ENCODE measurements at places on chromosomes 5 and 9.

GRCh38 chr9:105431424-105432246, 16.2 kb upstream of the FSD1L start:
- DNase-seq = no peak

- DNase-seq = peak; percentile 82
These were observed 18.0 kb downstream of the MGAT1 start for GRCh38 chr5:180784497-180785097.

DNA sequence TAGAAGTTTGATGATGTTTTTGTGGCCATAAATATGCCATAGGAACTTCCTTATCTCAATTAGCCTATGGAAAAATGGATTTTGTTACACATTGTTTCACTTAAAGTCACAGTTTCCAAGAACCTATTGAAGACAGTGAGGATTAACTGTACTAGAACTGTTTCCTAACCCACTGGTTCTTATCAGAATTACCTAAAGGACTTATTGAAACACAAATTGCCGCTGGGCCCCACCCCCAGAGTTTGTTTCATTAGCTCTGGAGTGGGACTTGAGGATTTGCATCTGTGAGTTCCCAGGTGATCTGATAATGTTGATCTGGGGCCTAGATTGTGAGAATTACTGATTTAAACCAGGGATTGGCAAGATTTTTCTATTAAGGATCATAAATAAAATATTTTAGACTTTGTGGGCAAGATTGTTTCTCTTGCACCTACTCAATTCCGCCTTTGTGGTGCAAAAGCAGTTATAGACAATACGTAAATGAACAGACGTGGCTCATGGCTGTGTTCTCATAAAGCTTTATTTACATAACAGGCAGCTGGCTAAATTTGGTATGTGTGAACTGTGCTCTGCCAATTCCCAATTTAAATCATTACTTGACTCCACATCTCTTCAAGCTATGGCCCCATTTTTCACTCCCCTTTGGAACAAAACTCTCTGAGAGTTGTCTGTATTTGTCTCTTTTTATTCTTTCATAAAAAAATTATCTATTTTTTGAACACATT, 9.3 kb downstream of the JAK2 start:
- no peak for DNase-seq

- DNase-seq = no peak
These were observed 74.7 kb upstream of the DAPK1 start for GRCh38 chr9:87422999-87423398.

- no peak for DNase-seq
These were observed 75.7 kb downstream of the KCNT1 start for GRCh38 chr9:135777623-135778177.

GRCh38 chr9:90861826-90862740, 60.5 kb downstream of the SYK start:
- DNase-seq = no peak

DNA sequence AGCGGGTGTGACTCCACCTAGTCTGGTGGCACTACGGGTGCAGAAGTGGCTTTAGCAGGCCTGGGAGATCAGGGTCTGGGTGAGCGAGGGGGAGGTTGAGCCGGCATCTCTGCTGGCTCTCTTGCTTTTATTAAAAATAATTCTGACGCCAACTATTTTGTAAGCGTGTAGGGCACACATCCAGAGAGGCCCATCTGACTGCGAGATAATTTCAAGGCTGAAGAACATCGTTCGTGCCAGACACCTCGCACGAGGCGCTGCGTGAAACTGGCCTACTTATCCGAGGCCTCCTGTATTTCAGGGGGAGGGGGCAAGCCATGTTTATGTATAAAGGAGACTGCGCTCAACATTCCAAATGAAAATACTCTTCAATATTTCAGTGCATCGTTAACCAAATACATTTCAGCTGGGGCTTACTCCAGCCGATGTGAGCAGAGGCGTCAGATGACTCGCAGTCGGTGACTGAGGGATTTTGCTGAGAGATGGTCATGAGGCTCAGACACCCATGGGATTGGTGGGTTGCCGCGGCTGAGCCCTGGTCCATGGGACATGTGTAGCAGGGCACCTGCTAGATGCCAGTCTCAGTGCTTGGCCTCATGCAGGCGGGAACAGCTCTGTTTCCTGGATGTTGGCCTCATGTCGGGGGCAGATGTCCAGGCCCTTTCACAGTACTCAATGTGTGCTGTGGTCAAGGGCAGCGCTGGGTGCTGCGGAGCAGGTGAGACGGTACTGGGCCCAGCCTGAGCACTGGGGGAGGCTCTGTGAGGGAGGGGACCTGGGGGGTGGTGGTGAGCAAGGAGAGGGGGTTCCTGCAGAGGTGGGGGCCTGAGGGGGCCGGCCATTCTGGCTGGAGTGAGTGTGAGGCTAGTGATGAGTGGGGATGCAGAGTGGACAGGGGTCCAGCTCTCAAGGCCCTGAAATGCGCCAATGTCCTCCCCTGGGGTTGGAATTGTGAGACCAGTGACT, 201.5 kb downstream of the DAB2IP start:
- no peak for DNase-seq

DNA sequence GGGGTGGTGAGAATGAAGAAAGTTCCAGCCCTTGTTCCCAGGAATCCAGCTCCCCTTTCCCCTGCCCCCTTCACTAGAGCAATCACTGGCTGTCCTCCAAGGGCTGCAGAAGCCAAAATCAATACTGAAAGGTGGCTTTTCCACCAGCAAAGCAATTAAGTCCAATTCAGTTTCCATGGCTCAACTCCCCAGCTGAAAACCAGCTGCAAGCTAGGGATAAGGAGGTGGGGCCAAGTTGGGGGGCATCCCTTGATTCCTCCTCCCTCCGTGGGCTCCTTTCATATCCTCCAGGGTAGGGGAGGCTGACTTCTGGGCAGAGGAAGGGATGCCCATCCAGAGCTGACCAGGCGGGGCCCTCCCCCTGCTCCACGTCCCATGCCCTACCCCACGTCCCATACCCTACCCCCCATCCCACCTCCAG, 22.7 kb downstream of the CAMK2A start:
- DNase-seq = no peak

- no peak for DNase-seq
These were observed 5.9 kb upstream of the RPS6 start for GRCh38 chr9:19385786-19386501.

DNA sequence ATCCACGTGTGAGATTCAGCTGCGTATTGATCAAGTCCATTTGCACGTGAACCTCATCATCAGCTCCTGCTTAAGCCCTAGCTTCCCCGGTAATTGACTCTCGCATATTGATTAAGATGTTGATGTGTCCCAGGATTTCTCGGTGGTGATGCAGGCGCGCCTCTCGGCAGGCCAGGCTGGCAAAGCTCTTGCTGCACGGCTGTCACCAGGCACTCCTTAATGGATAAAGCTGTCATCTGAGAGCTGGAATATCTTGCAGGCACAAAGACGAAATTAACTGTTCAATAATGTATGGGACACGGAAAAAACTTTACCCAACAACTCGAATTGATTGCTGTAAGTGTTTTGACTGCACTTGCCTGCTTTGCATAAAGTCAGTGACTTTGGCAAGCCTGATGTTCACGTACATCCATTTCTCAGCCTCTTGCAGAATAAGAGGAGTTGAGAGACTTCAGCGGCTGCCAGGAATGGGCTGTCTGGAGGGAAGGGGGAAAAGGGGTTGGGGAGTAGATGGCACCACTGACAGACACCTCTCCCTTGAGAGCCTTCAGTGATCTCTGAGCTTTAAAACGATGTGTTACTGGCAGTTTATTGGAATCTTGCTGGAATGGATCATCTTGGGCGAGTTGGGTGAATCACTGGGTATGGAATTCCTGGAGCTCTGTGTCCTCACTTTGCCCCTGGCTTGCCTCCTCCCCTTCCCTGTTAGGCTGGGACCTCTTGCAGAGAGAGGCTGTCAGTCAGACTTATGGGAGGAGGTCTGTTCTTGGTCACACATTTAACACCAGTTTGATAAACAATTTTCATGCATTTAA, 650.3 kb downstream of the CCDC171 start:
- no peak for DNase-seq

DNA sequence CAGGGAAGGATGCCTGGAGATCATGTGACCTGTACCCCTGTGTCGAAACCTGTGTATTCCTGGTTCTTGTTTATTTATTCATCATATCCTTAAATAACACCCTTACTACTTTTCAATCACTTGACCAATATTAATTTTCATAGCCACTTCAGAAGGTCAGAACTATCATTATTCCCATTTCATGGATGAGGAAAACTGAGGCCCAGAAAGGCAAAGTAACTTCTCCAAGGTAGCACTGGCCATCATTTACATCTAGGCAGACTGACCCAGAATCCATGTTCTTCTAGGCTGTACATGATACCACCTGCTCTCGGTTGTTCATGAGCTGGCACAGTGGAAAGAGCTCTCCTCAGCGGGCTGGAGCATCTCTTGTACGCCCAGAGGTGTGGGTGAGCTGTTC, 49.4 kb downstream of the KCNIP1 start:
- no peak for DNase-seq

DNA sequence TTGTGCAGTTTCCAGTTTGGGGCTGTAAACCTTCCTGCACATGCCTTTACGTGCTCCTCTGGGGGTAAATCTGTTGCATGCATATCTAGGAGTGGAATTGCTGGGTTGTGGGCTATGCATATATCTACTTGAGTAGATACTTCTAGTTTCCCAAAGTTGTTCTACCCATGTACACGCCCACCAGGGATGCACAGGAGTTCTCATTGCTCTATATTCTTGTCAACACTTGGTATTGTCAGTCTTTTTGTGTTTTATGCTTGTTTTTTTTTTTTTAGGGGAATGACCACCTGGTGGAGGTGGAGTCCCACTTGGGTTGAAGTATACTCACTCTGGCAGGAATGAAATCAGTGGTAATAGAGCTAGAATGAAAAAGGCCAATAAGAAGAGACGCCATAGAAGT, 23.0 kb downstream of the FOXE1 start:
- DNase-seq = no peak

GRCh38 chr9:135785013-135785575, 83.1 kb downstream of the KCNT1 start:
- no peak for DNase-seq

GRCh38 chr5:56161927-56162326, 71.2 kb downstream of the ANKRD55 start:
- DNase-seq = no peak

DNA sequence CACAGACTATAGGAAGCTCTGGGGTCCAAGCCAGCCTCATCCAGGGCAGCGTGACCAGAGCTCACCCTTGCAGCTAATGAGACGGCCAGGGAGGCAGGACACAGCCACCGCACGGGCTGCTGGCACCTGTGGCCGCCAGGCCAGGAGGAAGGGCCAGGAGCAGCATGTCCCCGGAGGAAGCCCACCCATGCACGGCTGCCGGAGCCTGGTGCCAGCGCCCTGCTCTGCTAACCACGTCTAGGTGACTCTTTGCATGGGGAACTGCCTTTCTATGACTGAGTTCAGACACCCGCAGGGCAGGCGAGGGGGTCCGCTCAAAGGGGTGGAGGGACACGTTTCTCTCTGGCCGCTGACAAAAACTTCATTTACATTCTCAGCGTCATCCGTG, 68.5 kb upstream of the SARDH start:
- no peak for DNase-seq

DNA sequence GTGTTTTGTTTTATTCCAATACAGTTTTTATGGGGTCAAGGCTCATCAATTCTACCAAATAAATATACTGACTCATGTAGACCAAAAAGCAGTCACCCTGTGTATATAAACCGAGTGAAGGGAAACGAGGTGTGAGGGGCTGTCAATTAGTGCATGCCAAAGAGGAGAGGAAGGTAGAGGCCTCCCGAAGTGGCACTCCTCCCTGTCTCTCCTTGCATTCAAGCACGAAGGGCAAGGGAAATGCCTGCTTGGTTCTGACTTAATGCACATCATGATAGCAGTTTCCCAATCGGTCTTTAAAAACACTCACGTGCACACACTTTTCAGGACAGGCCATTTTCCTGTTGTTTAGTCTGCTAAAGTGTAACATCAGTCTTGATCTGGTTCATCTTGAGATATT, 125.6 kb upstream of the SLCO6A1 start:
- no peak for DNase-seq

DNA sequence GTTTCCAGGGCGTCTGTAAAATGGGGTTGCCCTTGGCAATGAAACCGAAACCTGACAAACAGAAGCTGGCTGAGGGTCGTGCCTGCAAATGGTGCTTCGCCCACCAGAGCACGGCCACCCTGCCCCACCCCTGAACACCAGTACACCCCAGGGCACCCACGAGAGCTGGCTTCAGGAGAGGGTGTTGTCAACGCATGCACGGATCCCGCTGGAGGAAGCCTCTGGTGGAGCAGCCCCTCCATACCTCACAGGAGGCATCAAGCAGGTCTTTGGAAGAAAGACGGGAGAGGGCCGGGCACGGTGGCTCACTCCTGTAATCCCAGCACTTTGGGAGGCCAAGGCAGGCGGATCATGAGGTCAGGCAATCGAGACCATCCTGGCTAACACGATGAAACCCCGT, 8.6 kb downstream of the SLC6A3 start:
- peak; percentile 10 for DNase-seq

GRCh38 chr5:135237748-135238103, 161.3 kb downstream of the MACROH2A1 start:
- DNase-seq = no peak

GRCh38 chr5:176793736-176794135, 16.6 kb upstream of the UNC5A start:
- no peak for DNase-seq

DNA sequence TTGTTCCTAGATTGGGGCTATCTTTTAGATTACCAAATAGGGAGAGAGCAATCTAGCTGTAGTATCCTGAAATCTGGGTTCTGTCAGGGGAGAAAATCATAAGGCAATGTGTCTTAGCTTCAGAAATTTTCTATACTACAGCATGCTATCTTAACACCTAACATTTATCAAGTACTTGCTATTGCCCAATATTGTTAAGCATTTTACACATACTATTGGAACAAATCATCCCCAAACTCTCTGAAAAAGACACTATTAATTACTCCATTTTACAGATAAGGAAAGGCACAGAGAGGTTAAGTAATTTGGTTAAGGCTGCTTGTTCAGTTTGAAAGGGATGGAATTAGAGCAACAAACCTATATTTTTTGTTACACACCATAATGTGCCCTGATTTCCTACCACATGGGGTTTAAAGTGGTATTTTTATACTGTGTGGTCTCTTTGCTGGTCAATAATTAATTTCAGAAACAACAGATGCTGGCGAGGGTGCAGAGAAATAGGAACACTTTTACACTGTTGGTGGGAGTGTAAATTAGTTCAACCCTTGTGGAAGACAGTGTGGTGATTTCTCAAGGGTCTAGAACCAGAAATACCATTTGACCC, 57.2 kb upstream of the RIC1 start:
- DNase-seq = no peak

DNA sequence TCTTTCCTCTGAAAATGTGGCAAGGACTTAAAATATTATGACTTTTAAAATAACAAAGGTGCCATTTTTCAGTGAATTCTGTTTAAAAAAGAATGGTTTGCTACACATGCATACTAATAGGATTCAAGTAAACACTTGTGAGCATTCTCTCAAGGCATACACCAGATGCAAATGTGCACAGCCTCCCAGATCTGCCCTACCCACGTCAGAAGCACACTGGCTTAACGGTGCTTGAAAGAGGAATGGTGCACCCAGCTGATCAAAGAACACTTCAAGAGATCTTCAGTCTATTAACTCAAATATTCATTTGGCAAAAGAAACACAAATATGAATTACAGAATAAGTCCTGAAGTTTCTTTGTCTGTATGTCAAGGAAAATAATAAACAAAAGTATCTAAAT, 15.8 kb downstream of the GABRB2 start:
- DNase-seq = no peak

GRCh38 chr9:18720691-18721090, 246.7 kb downstream of the ADAMTSL1 start:
- no peak for DNase-seq

GRCh38 chr5:129909225-129909624, 5.0 kb downstream of the CHSY3 start:
- DNase-seq = no peak

- DNase-seq = no peak
These were observed 19.5 kb upstream of the ARAP3 start for GRCh38 chr5:141701360-141702119.

- no peak for DNase-seq
These were observed 158.1 kb downstream of the C9orf152 start for GRCh38 chr9:110049699-110050450.

All from CD4-positive, alpha-beta T cell treated with Interleukin-4 for 1 hour (primary cell).